ENCODE measurements at places on chromosomes 4 and X. TPM values are rescaled to one million over a fixed set of nuclear protein-coding genes. Genes with fewer than 3 reads are reported as not detected.

The GLOD5 gene
- not detected for total RNA-seq

The ELF2 gene
- total RNA-seq, result 48.2 TPM

The PSAPL1 gene
- total RNA-seq, result not detected

The MAGEA2B gene
- not detected for total RNA-seq

The EXOSC9 gene
- total RNA-seq, result 48.1 TPM

The ATP2B3 gene
- not detected for total RNA-seq

The ADH7 gene
- not detected for total RNA-seq

The C4orf54 gene
- not detected for total RNA-seq

The PHOX2B gene
- not detected for total RNA-seq

The PDZD4 gene
- 1.1 TPM for total RNA-seq

The TMEM150C gene
- total RNA-seq, result not detected

DNA sequence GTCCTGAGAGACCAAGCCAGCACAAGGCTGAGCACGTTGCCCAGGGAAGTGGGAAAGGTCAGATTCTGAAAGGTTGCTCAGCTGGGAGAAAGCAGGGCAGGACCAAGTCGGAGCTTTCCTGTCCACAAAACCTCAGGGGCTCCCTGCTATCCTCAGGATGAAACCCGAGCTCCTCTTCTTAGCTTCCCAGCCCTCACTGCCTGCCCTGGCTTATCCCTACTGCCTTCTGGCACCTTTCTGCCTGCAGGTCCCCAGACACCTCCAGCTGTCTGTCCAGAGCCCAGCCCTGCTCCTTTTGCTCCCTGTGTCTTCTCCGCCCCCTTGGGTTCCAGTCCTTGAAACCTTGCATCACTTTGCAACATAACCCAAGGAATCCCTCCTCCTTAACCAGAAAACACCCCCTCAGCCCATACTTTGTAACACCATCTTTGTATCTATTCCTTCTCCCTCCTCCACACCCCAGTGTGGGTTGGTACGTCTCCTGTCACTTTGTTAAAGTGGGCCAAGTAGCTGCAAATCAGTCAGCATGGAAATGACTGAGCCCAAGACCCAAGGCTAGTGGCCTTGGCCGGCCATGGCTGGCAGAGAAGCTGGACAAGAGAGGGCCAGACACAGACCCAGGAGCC lies 20.0 kb upstream of the PRRG3 start:
- DNase-seq, result no peak

DNA sequence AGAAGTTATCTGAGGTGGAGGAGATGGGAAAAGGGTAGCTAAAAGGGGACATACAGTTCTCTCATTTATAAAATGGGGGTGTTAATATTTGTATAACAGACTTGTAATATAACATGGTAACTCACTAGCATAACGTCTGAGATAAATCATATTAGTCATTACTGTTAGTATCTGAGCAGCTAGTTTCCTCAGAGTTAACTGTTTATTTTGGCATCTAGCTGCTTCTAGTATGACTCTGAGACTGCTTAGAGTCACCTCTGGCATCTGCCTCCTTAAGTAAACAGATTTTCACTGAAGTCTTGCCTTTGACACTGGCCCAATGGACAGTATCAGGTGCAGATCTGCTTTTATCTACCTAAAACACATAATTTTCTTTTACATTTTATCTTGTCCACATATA lies 58.1 kb downstream of the SLC30A9 start:
- DNase-seq, result no peak

- no peak for DNase-seq
Observed at GRCh38 chr4:27248829-27249228, 388.2 kb downstream of the STIM2 start.

- DNase-seq, result no peak
Observed at GRCh38 chrX:56281789-56282188, 49.6 kb downstream of the KLF8 start.

DNA sequence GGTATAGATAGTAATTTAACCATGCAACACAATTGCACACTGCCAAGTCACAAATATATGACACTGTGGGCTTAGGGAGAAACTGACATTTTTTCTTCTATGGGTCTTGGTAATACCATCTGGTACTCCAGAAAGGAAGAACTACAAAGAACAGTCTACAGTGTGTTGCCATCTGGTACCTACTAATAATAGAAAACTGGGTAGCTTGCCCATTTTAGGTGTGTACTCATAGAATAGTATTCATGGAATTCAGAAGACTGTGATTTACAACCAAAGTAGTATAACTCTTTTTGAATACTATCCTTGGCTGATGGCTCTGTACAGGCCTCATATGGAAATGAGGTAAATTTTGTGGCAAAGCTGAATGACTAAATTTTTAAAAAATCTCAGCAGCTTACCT lies 132.6 kb upstream of the RPS6KA6 start:
- no peak for DNase-seq

DNA sequence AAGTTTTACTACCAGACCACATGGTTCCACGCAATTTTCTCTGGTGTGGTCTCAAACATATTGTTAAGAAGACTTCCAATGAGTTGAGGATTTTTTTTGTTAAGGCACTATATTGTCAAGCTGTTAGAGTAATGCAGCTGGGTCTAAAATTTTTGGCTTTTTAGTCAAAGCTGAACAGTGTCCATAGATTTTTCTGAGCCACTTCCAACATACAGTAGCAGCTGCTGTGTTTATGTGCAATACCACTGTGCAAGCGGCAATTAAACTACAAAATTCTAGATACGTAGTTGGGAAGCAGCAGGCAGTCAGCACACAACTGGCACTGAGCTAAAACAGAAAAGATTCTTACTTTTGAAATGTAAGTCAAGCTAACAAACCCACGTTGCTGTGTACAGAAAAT lies 1551.1 kb upstream of the AGA start:
- no peak for DNase-seq

- no peak for DNase-seq
Observed at GRCh38 chr4:7173841-7174449, 18.4 kb upstream of the SORCS2 start.

DNA sequence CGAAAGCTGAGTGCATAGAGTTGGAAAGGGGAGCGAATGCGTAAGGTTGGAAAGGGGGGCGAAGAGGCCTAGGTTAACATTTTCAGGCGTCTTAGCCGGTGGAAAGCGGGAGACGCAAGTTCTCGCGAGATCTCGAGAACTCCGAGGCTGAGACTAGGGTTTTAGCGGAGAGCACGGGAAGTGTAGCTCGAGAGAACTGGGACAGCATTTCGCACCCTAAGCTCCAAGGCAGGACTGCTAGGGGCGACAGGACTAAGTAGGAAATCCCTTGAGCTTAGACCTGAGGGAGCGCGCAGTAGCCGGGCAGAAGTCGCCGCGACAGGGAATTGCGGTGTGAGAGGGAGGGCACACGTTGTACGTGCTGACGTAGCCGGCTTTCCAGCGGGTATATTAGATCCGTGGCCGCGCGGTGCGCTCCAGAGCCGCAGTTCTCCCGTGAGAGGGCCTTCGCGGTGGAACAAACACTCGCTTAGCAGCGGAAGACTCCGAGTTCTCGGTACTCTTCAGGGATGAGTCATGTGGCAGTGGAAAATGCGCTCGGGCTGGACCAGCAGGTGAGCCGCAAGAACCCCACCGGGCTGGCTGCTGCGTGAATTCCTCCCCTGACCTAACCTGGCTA lies at the start of gene DDX3X:
DDX3X (plus strand) TSS at position 419 of the 619 bp plus-strand sequence; CDS start at position 510, 91 bp downstream.
- DNase-seq, result peak; percentile 82

- no peak for DNase-seq
Observed at GRCh38 chrX:75156531-75156945, 455 bp upstream of the ABCB7 start.

- DNase-seq, result no peak
Observed at GRCh38 chrX:63436865-63437264, 85.7 kb upstream of the SPIN4 start.

DNA sequence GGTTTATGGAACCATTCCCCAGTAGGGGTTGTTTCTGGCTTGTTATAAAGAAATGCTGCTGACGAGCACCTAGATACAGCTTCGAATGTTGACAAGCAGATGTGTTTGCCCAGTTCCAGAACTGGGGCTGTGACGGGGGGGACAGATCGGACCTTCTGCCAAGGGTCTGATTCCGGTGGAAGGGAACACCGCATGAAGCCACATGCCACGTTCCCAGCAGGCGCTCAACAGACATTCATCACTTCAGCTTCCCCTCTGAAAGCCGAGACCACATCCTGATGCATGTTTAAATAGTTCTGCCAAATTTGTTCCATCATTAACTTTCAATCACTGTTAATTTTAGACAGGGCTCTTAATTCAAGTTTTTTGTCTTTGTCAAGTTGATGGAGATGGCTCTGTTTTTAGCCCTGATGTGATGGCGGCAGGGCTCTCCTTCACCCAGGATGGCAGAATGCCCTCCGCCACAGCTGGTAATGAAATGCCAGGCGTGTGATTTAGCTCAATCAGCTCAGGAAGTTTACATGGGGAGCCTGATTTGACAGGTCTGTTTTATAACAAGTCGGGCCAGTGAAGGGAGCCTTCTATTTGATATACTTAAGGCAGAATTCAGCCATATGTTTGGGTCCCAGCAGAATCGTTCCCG lies 57.4 kb downstream of the PSAPL1 start:
- DNase-seq, result no peak

- DNase-seq, result no peak
Observed at GRCh38 chr4:39415678-39416283, 9.1 kb downstream of the KLB start.

- no peak for DNase-seq
Observed at GRCh38 chrX:67568769-67569168, 24.9 kb downstream of the AR start.

DNA sequence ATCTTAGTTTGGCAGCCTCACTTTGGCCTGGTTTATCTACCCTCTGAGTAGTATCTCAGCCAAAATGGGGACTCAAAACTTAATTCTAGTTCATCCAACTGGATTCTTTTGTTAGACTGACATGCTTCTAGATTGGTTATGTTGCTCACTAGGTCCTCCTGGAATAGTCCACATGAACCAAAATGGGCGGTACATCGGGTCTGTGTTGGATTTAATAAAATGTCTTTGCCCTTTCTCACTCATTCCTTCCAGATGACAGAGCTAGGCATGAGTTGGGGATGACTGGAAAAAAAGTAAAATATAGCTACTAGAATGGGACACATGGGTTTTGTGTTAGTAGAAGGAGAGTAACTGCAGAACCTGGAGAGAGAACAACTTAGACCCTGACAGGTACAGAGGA lies 247.9 kb downstream of the CCSER1 start:
- DNase-seq, result no peak

- no peak for DNase-seq
Observed at GRCh38 chr4:12701384-12701783, 782.8 kb downstream of the RAB28 start.

DNA sequence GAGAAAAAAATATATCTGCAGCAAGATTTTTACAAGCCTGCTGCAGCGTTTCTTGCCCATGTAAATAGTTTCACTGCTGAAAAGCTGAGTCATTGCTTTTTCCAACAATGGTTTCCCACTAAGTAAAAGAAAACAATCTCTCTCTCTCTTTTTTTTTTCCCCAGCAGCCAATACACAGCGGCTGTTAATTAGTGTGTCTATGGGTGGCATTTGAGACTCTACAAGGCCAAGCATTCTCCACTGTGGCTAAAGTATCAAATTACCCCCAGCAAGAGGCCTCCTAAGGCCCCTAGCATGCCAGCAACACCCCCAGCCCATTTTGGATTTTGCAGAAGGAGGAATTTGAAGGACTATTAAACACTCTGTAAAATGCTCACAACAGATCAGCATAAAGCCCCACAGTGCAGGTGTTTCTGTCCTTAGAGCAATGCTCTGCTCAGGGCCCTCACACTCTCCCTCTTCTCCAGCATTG lies 837.4 kb downstream of the TRIML1 start:
- no peak for DNase-seq

- DNase-seq, result no peak
Observed at GRCh38 chr4:86845593-86845992, 3.6 kb downstream of the SLC10A6 start.
